ENCODE measurements at places on chromosomes 5 and 9. TPM values are rescaled to one million over a fixed set of nuclear protein-coding genes. Genes with fewer than 3 reads are reported as not detected.

GRCh38 chr9:35666549-35666948 lies 1.6 kb upstream of the ARHGEF39 start:
- peaks cover 12% of the 10 kb centered on the region for H3K4me1 ChIP-seq
- H3K27me3 ChIP-seq, result peaks cover 21% of the 10 kb centered on the region
- H3K4me3 ChIP-seq, result no peak overlapping the region

The CCDC192 gene
- total RNA-seq, result 0.26 TPM

The FIBCD1 gene
- total RNA-seq, result 0.33 TPM

DNA sequence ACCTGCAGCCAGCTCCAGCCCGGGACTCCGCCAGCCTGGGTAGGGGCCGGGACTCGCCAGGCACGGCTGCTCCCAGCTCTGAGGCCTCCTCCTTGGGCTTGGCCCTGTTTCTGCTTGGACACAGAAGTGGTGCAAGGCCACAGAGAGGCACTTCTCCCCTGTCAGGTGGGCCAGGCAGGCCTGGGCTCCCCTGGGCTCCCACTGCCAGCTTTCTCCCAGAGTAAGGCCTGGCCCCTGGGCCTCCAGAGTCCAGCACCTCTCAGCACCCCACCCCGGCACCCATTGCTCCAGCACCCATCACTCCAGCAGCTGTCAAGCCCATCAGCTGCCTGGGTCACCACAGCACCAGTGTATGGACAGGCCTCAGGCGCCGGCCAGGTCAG lies 71.1 kb upstream of the LRRTM2 start:
- DNase-seq, result no peak
- H3K36me3 ChIP-seq, result peaks cover 20% of the 10 kb centered on the region
- no peak overlapping the region for H3K4me3 ChIP-seq
- peaks cover 28% of the 10 kb centered on the region for H3K27me3 ChIP-seq
- H3K4me1 ChIP-seq, result peaks cover 35% of the 10 kb centered on the region

DNA sequence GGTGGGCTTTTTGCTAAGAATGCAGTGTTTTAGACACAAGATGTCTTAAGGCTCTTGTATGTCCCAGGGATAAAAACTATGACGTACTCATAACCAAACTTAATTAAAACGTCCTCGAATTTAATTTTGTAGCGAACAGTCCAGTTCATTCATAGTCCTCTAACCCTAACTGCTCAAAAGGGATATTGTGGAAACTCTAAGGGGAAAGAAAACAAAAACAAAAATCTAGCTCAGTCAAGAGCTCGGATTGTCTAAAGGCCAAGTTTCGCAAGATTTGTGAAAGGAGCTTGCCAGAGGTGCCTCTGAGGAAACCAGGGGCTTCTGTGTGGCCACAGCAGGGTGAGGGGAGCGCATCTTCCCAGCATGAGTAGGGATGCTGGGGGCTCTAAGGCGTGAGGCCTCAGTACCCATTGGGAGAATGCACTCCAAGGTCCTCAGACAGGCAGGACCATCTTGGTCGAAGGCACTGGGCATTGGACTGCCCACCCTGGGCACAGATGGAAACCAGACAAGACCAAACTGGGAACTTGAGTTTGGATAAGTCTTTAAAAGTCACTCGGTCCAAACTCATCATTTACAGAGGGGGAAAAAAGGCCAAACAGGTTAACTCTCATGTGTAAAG lies 71.8 kb downstream of the PRRT1B start:
- H3K36me3 ChIP-seq, result peaks cover 68% of the 10 kb centered on the region
- no peak overlapping the region for H3K27ac ChIP-seq
- H3K4me3 ChIP-seq, result no peak overlapping the region
- H3K4me1 ChIP-seq, result peaks cover 17% of the 10 kb centered on the region

The MIGA2 gene
- total RNA-seq, result 32.9 TPM

- H3K4me3 ChIP-seq, result peak overlapping the region; percentile 94
- no peaks in the 10 kb centered on the region for H3K36me3 ChIP-seq
- DNase-seq, result no peak
- no peaks in the 10 kb centered on the region for H3K27me3 ChIP-seq
- H3K4me1 ChIP-seq, result peaks cover 12% of the 10 kb centered on the region
- peak overlapping the region; percentile 38 for H3K27ac ChIP-seq
Observed at GRCh38 chr5:148825716-148826052, 727 bp upstream of the ADRB2 start.

Measured in endothelial cell (in vitro differentiated cells).